ENCODE measurements at places on chromosomes 13 and 19.
A peak's percentile ranks its signal among the peaks of the same experiment; 100 is the strongest.

- DNase-seq, result peak; percentile 24
These were observed 146.7 kb upstream of the FNDC3A start for GRCh38 chr13:48828962-48829411.

DNA sequence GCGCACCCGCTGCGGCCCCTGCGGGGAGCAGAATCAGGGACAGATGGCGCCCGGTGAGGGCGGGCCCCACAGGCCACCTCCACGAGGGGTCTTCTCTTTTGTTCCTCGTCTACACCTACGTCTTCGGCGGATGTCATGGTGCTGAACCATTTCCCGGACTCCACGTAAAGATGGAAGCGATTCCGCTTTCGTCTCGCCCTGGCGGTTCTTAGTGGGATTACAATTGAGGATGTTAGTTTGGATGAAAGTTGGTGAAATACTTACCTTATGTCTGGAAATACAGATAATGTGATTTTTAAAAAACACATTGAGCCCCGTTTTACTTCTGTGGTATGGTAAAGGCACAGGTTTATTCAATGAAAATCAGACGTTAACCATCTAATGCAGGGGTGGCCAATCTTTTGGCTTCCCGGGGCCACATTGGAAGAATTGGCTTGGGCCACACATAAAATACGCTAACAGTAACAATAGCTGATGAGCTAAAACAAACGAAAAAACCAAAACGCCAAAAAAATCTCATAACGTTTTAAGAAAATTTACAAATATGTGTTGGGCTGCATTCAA is 1.4 kb upstream of the ZMYM5 start:
- DNase-seq, result peak; percentile 92

DNA sequence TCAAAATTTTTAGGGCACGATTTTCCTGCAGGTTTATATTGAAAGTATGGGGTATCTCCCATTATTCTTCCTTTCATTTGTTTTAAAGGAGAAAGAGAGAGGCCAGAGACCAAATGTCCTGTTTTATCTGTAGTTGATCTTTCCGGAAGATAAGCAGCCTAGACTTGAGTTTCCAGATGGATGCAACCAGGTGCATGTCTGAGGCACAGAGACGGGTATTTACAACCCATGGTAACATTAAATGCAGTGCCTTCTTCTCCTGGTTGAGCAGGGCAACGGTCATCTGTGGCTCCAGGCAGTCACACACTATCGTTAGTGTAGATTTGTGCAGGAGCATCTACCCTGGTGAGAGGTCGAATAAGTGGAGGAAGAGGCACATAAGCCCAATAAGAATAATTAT is 1507.1 kb downstream of the UQCRFS1 start:
- DNase-seq, result no peak

- no peak for DNase-seq
These were observed 1.8 kb downstream of the FBN3 start for GRCh38 chr19:8147582-8147978.

- no peak for DNase-seq
These were observed 17.5 kb upstream of the NANOS3 start for GRCh38 chr19:13859361-13859880.

GRCh38 chr19:38660724-38661123 is 13.3 kb downstream of the ACTN4 start:
- no peak for DNase-seq

DNA sequence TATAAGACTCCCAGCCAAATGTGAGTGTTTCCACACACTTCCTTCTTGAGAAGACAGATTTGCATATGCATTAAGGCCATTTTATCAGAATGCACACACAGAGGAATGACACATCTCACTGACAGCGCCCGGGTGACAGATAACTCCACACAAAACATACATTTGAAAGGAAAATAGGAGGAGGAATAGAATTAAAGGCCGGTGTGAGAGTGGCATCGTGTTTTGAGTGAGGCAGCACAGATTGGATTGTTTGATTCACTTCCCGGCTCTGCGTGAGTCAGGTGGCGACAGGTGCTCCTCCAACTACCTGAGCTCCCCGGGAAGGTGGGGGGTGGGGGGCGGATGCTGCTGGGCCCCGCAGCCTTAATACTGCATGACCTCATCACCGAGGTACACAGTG is 429.0 kb downstream of the TSHZ3 start:
- no peak for DNase-seq
